ENCODE measurements at places on chromosomes 16 and 17.

- no peak for DNase-seq
Observed at GRCh38 chr17:50346313-50347116, 589 bp downstream of the XYLT2 start.

DNA sequence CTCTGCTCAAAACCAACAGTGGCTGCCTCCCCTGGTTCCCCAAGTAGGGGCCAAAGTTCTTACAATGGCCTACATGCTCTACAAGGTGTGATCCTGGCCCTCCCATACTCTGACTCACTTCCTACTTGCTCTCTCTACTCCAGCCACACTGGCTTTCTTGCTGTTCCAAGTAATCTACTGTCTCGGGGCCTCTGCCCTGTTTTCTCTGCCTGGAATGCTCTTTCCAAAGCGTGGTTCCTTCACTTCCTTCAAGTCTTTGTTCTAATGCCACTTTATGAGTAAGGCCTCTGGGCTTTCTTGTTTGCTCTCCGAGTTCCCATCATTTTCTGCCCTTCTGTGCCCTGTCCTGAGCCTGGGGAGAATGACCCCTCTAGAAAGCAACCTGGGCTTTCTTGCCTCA lies 4.1 kb upstream of the CDH3 start:
- DNase-seq = peak; percentile 44

DNA sequence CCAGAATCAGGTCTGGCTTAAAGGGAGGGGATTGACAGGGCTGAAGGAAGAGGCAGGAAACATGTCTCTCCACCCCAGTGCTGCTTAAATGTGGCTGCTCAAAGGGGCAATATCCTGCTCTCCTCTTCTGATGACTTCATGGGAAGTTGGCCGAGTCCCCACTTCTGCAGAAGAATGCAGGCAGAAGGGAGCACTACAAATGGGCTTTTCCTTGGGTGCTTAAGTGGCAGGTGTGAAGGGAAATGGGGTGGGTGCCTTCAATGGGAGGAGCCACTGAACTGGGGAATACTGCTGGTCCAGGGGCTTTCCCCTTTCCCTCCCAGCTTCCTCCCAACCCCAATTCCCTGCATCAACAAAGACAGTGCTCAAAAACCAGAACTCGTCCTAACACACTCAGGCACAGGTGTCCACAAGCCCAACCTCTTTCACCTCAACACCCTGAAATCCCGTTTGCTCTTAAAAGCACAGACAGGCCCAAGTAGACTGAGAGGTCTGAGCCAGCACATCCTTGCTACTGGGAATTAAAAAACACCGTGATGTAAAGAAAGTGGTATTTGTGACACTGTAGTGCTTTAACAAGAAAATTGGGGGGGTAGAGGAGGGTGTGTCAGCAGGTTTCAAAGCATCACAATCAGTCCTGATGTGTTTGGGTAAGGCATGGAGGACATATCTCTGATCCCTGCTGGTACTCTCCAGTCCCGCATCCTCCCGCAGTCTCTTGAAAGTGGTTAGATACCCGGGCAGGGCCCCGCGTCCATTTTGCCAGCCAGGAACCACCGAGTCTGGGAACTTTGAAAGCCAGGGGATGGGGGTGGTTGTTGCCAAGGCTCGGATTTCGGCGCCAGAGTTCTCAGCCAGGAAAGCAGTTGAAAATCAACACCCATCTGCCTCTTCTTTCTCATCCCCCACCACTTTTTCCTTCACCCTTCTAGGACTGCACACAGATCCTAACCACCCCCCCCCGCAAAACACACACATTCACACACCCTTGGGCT lies 1.6 kb downstream of the CA10 start:
- DNase-seq = no peak

DNA sequence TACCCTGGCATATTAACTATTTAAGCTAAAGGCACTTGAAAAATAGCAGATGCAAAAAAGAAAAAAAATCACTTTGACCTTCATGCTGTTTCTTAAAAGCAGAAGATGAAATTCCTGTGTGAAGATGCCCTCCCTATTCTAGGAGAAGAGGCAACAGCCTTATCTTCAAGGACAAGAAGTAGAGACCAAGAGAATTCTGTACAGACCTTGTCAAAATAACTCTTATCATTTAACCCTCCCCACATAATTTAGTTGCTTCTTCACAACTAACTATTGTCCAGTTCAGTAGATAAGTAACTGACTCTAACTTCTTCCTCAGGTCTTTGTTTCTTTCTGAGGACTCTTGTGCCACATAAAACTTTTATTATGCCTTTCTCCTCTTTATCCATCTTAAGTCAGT lies 72.0 kb upstream of the MARCHF10 start:
- DNase-seq = no peak

DNA sequence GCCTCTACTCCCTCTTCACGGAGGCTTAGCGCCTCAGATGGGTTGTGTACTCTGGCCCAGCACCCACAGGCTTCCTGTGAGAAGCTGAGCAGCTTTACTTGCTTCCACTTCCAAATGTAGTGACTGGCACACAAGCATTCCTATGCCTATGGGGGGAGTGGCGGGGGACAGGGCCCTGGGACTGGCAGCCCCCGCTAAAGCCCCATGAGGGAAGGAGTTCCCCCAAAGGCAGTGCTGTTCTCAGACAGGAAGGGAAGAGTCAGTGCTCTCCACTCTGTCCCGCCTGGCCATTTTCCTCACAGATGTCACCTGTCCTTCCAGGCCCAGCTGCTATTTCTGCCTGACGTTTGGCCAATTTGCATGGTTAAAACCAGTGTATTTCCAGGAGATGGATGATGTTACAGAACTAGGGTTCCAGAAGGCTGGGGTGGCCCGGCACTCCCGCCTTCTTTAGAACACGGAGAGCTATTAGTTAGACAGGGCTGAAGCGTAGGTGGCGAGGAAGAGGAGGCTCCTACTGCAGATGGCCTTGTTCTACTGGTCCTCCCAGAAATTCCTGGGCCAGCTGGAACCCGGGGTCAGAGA lies 83.9 kb upstream of the FBXO47 start:
- DNase-seq = no peak

DNA sequence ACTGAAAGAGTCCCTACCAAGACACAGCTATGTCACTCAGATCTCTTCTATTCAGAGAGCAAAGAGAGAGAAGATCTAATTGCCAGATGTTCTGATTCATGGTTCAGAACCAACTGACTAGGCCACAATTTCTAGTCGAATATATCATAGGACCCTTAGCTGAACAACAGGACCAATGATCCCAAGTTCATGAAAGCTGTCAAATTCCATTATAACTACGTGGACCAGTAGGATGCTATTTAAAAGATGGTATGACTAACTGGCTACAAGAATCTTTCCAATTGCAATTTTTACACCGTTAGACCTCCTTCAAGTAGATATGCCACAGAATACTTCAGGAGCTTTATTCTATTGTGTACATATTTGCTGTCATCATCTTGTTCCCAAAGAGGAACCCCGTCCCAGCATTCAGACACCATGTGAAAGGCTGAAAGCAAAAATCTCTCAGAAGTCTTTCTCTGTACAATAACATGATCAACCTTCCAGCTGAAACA lies 26.0 kb downstream of the DCUN1D3 start:
- DNase-seq = no peak

Data from fibroblast of pulmonary artery (primary cell).